NCI-H146 (cell line): ENCODE measurements at places on chromosomes 13 and 19.
A peak's percentile ranks its signal among the peaks of the same experiment; 100 is the strongest.

- no peak for DNase-seq
Measured at GRCh38 chr19:44882063-44882462, 9.0 kb upstream of the TOMM40 start.

- no peak for DNase-seq
Measured at GRCh38 chr13:37026771-37027170, 26.2 kb downstream of the EXOSC8 start.

GRCh38 chr13:113089693-113090414 is 15.7 kb upstream of the F7 start:
- DNase-seq: no peak

DNA sequence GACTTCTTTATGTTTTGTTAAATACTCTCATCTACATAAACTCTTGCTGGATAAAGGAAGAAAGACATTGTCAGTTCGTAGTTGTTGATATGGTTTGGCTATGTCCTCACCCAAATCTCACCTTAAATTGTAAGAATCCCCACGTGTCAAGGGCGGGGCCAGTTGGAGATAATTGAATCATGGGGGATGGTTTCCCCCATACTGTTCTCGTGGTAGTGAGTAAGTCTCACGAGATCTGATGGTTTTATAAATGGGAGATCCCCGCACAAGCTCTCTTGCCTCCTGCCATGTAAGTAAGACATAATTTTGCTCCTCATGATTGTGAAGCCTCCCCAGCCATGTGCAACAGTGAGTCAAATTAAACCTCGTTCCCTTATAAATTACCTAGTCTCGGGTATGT is 3.6 kb downstream of the ADGRE1 start:
- DNase-seq: no peak

- peak; percentile 78 for DNase-seq
Measured at GRCh38 chr19:34254698-34255432, 511 bp downstream of the GARRE1 start.

DNA sequence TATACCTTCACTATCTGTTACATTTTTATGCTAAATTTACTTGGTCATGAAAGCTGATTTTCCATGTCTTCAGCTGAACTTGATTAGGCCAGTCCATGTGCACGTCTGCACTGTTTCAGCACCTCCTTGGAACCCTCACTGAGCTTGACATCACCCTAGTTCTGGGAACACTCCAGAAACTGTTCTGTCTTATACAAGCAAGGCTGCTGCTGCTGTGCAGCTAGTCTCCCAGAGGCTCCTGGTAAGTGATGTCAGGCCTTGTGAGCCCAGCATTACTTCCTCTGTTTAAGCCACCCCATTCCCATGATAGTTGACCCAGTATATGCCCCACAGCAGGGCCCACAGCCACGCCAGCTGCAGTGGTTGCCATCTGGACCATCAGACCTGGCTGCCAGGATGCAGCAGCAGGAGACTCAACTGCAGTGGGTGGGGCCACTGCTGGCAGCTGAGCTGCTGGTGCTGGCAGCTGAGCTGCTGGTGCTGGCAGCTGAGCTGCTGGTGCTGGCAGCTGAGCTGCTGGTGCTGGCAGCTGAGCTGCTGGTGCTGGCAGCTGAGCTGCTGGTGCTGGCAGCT is 90.5 kb upstream of the AKAP11 start:
- peak; percentile 38 for DNase-seq

- no peak for DNase-seq
Measured at GRCh38 chr19:28026636-28027035, 1186.3 kb downstream of the UQCRFS1 start.

DNA sequence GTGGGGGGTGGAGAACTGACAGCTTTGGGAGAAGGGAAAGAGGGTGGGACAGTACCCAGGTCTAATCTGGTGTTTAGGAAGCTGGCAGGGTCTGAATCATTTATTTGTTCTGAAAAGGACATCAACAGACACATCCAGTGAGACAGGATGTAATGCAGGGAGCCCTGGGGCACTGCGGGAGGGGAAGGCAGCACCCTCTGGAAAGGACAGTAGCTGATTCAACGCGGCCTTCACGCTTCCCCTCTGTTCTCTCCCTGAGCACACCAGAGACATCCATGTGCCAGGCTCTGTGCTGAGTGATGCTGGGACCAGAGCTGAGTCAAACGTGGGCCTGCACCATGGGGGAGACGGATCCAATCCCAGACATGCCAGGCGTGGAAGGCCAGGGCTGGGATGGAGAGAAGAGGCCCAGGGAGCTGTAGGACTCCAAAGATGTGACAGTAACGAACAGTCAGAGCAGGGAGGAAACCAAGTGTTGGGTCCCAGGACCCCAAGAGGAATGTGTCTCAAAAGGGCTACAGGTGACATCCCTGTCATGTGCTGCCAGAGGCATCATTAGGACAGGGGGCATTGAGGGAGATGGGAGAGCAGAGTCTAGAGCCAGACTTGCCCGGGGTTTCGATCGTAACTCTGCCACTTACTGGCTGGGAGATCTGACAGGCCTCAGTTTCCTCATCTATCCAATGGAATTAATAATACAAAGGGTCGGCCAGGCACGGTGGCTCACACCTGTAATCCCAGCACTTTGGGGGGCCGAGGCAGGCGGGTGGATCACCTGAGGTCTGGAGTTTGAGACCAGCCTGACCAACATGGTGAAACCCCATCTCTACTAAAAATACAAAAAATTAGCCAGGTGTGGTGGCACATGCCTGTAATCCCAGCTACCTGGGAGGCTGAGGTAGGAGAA is 1.7 kb downstream of the ETFB start:
- no peak for DNase-seq

DNA sequence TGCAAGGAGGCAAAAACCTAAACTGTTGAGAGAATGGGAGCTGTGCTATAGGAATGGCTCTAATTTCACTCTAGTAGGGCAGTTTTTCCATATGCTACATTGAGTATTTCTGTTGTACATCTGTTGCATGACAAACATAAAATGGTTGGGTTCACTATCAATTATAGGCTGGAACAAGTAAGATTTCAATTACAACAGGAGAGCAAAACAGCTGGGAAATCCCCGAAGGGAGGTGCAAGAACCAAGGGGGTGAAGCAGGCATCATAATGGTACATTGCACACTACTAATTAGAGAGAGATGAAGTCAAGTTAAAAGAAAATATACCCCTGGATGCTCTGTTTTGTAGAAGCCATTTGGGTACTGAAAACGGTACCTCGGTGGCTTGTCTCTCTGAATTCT is 389.5 kb downstream of the PCDH9 start:
- DNase-seq: no peak

GRCh38 chr13:102017248-102017647 is 384.6 kb downstream of the FGF14 start:
- no peak for DNase-seq

DNA sequence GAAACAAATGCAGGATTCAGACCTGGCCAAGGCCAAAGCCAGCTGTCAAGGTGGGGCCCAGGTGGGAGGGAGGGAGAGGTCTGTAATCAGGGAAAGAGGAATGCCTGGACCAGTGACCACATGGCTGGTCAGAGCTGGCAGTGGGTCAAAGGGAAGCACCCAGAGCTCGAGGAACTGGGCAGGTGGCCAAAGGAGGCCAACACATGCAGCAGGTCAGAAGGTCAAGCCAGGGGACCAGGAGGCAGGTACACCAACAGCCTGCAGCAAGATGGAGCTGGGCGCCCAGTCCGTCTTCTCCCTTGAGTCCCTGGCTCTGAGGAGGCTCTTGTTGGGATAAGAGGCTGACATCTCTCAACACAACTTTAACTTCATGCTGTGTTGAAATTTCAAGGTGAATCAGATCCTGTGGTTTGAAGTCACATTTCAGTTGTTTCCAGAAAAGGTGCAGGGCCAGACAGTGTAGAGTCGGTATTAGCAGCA is 17.1 kb downstream of the GPATCH1 start:
- DNase-seq: no peak

DNA sequence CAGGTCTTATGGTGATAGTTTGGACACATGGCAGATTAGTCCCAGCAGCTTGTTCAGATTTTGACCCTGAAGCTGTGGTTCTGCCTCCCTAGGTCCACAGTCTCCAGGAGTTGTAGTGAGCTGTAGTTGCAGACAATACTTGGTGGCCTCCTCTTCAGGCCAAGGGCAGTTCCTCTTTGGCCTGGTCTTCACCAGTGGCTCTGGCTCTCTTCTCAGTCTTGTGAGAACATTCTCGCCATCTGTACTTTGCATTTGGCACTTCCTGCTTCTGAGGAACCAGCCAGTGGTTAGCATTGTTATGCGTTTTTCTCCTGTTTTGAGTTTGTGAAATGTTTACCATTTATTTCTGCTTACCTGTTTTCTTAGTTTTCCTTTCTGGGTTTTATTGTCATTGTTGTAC is 40.7 kb downstream of the PCCA start:
- DNase-seq: no peak

DNA sequence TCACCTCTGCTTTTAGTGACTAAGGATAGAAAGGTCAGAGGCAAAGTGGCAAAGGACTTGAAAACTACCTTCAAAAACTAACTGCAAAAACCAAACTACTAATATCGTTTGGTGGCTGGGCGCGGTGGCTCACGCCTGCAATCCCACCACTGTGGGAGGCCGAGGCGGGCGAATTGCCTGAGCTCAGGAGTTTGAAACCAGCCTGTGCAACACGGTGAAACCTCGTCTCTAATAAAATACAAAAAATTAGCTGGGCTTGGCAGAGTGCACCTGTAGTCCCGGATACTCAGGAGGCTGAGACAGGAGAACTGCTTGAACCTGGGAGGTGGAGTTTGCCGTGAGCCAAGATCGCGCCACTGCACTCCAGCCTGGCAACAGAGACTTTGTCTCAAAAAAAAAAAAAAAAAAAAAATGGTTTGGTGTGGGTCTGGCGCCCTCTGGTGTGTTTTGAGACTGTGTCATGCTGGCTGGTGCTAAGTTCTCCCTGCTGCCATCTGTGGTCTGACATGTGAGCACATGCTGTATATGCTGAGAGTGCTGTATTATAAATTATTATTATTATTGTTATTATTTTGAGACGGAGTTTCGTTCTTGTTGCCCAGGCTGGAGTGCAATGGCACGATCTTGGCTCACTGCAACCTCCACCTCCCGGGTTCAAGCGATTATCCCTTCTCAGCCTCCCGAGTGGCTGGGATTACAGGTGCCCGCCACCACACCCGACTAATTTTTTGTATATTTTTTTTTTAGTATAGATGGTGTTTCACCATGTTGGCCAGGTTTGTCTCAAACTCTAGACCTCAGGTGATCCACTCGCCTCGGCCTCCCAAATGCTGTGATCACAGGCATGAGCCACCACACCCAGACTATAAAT is 36.0 kb upstream of the RNF17 start:
- peak; percentile 65 for DNase-seq

DNA sequence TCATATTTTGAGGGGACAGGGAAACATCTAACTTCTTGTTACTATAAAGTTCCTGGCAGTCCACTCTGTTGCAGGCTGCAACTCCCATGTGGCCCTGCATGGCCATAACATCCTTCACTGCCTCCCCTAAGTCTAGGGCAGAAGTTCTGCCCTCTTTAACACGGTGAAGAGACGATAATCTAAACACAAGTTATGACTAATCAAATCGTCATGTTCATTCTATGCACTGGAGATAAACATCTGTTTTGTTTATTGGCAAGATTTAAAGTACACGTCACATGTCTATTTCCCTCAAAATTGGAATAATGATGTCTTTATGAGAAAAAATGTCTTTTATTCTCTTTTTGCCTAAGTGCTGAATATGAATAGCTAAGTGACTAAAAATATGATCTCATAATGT is 1629.4 kb downstream of the PCDH9 start:
- no peak for DNase-seq

DNA sequence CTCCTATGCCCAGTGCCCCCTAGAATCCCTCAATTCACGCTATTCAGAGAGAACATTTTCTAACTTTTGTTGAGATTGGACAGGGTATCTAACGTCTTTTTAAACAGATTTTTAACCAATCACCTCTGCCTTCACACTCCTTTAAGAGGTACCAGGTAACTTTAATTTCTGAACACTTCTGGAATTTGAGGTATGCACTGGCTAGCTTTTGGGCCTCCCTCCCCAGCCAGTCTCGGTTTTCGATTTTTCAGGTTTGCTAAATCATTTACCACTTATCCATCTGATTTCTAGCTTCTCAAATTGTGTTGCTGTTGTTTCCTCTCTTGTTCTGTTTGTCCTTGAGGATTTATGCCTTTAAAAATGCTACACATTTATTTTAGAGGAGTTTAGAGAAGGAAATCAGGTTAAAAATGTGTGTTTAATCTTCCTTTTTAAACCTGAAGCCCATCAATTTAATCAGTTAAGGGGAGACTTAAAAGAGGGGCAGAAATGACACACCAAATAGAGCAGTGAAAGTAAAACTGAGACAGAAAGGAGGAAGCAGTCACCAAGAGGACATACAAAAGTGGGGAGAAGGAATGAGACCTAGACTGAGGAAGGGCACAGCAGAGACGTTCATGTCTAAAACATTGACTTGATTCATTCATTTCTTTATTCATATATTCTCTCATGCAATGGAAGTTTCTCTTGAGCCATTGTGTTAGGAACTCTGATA is 139.6 kb upstream of the HTR2A start:
- DNase-seq: no peak

GRCh38 chr13:28316129-28316528 is 177.8 kb downstream of the PAN3 start:
- no peak for DNase-seq

DNA sequence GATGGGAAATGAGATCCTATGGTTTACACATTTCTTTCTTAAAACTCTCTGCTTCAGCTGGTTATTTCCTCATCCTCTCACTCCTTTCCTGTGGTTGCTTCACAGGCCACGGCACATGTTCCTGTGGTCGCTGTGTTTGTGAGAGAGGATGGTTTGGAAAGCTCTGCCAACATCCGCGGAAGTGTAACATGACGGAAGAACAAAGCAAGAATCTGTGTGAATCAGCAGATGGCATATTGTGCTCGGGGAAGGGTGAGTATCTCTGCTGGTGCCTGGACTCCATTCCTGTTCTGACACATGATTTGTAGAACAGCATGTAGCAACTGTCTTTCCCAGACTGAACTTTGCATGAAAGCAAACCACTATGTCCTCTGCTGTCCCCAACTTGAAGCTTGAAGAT is 254.2 kb downstream of the ITGBL1 start:
- no peak for DNase-seq

DNA sequence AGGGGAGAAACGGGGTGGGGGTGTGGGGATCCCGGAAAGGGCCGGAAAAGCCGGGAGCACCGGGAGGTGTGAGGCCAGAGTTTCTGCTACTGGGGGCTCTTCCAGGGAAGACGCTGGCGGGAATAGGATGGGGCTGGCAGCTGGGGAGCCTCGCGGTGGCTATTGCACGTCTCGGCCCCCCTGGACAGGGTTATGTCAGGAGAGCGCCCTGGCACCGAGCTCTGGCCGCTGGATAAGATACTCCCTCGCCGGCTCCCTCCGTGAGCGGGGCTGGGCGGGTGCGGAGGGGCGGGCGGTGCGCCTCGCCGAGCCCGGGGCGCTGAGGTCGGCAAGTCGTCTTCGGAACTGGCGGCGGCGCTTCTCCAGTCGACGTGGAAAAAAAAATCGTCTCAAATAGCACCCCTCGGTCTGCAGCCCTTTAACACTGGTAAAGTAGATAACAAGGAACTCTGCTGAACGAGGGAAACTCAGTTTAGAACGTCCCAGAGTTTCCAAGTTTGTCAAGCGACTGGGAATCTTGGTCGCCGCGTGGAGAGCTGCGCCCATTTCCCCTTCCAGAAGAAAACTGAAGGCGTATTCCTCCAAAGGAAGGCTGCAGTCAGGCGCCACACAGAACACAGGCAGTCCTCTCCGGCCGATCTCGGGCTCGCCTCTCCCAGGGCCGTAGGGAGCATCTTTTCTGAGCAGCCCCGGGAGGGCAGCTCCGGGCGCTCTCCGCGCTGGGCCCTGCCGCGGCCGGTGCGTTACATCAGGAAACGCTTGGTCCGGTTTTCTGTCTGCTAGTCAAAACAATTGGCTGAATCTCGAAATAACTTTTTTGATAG is 115.1 kb downstream of the KCNRG start:
- no peak for DNase-seq

GRCh38 chr13:52600666-52601065 is 41.6 kb upstream of the HNRNPA1L2 start:
- DNase-seq: no peak
